CD4-positive, alpha-beta T cell treated with Interleukin-6 for 4 hours (primary cell): ENCODE measurements at places on chromosomes 1 and 21.

DNA sequence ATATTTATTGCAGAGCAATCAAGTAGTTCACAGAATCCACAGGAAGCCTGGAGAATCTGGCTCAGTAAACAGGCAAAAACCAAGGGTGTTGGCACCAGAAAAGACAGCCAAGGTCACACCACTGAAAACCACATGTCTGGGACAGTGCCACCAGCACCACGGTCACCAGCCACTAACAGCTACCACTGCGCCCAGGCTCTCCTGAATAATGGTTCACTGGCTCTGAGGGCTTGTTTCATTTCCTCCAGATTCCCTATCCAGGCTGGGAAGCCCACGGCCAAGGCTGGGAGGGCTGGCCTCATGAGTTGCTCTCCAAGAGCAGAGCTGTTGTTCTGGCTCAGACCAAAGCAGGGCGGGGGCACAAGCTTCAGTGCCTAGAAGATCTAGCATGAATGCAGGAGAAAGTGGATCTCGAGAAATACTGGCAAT lies 54.5 kb upstream of the PTGFRN start:
- DNase-seq = no peak

GRCh38 chr1:201139306-201139705 lies 12.3 kb upstream of the ASCL5 start:
- DNase-seq = no peak

DNA sequence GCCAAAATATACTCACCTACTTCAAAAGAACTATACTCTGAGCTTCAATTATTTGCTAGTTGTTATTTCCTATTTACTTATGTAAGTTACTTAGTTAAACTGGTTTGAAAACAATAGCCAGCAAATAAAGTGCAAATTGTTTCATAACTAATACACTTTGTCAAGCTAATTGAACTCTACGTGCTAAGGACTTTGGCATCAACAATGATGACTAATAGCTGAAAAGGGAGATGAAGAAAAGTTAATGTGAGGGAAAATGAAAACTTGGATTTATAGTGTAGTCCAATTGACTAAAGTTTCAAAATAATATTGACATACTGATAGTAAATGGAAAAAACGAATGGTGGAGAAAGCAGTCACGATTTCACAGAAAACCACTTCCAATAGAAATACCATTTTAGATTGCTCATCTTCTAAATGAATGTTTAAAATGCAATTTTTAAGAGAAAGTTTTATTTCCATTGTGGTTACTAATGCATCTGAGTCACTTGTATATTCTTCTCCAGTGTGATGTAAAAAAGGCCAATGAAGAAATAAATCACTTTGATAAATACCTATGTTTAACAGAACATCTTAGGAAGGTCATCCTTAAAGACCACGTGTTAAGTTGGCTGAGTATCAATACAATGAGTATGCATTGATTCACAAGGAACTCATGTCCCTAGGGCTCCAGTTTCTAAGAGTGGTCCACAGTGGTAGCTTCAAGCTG lies 455.2 kb downstream of the LTN1 start:
- DNase-seq = no peak

- no peak for DNase-seq
Observed at GRCh38 chr21:44752671-44753235, 41.4 kb upstream of the TSPEAR start.

DNA sequence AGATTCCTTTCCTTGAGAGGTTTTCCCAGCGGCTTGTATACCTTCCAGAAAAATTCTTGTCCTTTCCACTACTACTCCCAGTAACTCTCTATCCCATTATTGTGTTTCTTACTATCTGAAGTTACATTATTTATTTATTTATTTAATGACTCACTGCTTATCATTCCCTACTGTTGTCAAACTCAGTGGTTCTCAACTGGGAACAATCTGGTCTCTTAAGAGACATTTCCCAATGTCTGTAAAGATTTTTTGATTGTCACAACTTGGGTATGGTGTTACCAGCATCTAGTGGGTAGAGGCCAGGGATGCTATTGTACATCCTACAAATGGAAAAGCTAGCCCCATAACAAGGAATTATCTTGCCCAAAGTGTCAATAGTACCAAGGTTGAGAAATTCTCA lies 771.5 kb upstream of the ADGRL2 start:
- DNase-seq = no peak

GRCh38 chr1:94315552-94316116 lies 78.2 kb upstream of the ARHGAP29 start:
- DNase-seq = no peak

GRCh38 chr1:94539496-94539895 lies 2.1 kb downstream of the F3 start:
- no peak for DNase-seq

DNA sequence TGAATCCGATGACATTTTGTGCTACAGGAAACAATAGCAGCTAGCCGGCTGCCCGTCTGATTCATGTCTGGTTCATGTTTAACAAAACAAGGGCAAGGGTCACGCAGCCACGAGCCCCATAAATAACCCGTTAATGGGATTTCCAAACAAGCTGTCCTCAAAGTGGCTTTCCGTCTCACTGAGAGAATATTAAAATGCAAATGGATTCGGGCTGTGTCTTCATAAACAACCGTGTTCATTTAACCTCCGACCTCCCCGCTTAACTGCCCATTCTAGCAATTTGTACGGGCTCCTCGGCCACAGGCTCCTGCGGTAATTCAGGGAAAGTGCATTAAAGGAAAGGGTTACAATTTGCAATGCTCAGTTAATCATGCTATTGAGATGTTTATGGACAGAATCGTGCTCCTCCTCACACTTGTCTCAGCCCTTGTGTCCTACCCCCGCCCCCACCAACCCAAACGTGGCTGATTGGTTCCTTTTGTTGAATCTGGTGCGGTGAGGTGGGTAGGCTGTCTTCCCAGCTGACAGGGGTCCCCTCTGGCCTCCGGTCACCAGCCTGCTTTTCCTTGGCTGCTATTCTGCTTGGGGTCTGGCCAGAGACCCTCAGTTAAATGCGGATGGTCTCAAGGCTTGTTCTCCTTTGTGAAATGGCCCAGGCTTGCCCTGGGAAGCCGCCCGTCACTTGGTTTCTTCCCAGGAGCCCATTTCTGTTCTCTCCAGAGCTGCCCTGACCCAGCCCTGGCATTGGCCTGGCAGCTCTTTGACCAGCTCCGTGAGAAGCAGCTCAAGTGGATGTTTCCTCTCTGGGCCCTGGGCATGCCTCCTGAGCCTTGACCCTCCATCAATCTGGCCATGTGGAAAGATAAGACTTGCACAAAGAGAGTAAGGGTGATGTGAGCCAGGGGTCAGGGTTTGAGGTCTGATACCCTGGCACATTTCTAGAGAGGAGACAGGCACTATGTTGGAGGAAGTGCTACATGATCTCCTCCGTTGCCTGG lies 200.7 kb upstream of the POU3F1 start:
- no peak for DNase-seq

DNA sequence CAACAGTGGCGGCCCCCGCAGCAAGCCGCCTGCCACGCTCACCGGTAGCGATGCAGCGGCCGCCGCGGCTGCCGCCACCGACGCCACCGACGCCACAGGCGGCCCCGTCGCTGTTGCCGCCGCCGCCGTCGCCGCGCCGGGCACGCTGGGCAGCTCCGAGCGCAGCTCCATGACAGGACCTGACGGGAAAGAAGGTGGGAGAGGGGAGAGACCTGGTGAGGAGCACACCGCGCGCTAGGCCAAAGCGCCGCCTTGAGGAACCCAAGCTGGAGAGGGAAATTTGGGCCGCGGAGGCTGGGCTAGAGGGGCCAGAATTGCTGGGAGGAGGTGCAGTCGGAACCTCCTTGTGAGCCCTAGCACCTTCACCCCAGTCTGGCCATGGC lies 1.9 kb downstream of the DMRTA2 start:
- DNase-seq = no peak

GRCh38 chr1:204319462-204319861 lies 40.3 kb downstream of the PLEKHA6 start:
- no peak for DNase-seq

- DNase-seq = no peak
Observed at GRCh38 chr21:17492415-17493168, 20.3 kb upstream of the CXADR start.

DNA sequence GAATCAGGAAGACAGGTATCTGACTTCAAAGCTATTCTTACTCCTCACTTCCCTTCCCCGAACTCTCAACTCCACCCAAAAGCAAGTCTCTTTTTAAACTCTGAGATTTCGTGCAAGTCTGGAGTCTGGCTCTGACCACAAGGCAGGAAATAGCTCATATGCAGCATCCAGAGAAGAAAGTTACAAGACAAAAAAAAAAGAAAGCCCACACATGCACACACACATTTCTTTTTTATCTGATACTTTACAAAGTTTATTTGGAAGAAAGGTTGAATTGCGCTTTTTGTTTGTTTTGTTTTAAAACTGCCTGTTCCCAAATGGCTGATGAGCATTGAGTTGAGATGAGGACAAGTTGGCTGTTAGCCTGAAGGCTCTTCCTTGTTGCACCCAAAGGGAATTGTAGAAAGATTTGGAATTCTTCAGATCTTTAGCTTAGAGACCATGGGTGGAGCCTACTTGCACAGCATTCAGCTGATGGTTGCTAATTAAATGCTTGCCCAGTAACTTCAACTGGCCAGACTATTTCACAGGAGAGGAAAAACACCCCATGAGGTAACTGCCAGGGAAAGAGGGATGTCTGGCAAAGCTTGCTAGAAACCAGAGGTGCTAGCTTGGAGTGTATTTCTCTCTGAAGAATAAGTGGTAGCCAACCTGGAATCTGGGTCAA lies 490.3 kb downstream of the TTLL7 start:
- peak; percentile 64 for DNase-seq

GRCh38 chr1:9317591-9318417 lies 25.1 kb downstream of the SPSB1 start:
- DNase-seq = no peak

- peak; percentile 82 for DNase-seq
Observed at GRCh38 chr1:227766015-227766634, 30.9 kb downstream of the SNAP47 start.

DNA sequence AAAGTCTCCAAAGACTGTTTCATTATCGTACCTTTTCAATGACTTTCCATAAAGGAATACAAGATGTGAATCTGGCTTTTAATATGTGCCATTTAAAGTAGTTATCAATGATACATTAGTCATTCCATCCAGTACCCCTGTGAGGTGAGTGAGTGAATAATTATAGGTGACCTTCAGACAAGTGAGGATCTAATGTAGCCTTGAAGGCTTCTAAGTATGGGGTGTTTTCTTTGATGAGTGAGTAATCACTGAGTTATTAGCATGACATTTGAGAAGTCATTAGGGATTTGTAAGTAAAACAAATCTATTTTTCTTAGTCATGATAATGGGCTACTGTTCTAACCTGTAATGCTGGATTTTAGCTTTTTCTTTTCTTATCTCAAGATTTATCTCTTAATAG lies 831.4 kb downstream of the ADGRL2 start:
- DNase-seq = no peak

- no peak for DNase-seq
Observed at GRCh38 chr1:170284951-170285350, 139.2 kb downstream of the NTMT2 start.

GRCh38 chr1:202011994-202012393 lies 1.6 kb downstream of the ELF3 start:
- DNase-seq = no peak

DNA sequence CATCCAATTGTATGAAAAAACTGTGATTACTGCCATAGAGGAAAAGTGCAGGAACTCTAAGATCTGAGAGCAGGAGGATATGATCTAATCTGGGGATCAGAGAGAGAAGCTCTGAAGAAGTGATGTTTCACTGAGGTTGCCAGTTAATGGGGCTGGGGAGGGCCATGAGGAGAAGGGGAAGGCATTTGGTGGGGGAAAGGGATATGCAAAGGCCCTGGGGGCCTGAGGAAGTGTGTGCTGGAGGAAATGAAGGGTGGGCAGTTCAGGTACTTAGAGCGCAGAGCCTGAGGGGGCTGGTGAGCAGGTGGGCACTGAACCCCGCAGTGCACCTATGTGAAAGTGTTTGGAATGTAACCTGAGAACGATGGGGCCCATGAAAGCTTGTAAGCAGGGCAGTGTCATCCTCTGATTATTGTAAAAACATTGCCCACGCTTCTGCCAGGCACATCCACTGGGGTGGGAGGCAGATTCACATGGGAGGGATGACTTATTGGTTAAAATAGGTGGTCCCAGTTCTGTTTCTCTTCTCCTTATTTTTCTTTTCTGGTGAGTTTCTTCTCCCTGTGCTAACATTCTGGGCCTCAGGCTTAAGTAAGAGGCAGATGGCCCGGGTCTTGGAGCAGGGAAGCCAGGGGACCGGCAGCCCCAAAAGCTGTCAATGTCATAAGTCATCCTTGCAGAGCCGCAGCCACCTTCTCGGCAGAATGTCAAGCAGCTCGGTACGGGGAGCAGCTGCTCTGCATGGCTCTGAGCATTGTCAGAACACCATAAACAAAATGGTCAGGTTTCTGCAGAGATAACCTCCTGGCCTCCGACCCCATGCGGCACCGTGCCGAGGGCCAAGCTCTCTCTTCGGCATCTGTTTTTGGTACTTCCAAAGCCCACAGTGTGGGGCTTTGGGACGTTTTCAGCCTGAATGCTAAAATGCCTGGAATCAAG lies 492.0 kb upstream of the VAMP3 start:
- DNase-seq = no peak

- DNase-seq = no peak
Observed at GRCh38 chr1:170247751-170248521, 102.2 kb downstream of the NTMT2 start.

DNA sequence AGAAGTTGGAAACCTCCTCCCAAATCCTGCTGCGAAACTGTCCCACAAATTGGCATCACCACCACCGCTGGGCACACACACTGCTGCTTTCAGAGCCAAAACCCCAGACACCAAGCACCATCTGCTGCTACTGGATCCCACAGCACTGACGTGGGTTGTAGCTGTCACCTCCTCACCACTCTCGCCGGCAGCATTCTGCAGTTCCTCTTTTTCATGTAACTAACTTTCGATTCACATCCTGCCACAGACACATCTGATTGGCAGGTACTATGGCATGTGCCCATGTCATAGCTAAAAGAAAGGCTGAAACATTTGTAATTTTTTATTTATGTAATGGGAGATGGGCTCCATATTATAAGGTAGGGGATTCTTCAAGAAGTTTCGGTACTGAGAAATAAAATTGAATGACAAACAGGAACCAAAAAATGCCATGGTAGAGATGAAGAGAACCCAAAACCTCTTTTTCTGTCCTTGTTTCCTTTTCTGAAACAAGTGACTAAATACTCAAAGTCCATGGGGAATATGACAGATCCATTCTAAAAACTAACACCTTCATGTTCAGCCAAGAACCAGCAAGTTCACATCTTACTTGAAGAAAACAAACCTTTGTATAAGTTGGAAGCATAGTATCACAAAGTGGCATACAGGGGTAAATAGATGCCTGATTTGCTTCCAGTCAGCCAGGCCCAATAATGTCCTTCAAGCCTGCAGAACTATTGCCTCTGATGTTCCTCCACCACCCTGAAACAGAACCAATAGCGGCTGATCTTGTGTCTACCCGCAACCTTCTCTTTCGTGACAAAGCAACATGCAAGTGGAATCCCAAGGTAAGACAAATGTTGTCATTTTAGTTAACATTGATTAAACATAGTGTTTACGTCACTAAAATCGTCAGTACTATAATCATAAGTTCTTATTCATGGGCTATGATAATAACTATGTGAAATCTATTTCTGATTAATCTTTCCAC lies 26.6 kb upstream of the RGS13 start:
- DNase-seq = peak; percentile 71

- DNase-seq = peak; percentile 38
Observed at GRCh38 chr1:23557471-23558124, 1.7 kb downstream of the ID3 start.
